Aorta (tissue), 5 donors: ENCODE measurements at places on chromosomes 11 and 22. TPM values are rescaled to one million over a fixed set of nuclear protein-coding genes. Genes with fewer than 3 reads are reported as not detected.

EFCAB6 gene
- total RNA-seq = 2.6 TPM

SOX6 gene
- total RNA-seq = 5.4 TPM

ZNF70 gene
- total RNA-seq = 14.0 TPM

USH1C gene
- not detected for total RNA-seq

OR56B4 gene
- not detected for total RNA-seq

KCNJ11 gene
- total RNA-seq = 1.3 TPM

FIBIN gene
- total RNA-seq = 80.9 TPM

A4GALT gene
- 62.1 TPM for total RNA-seq

SCGB2A2 gene
- not detected for total RNA-seq

GAL3ST1 gene
- 2.0 TPM for total RNA-seq

OR52B6 gene
- not detected for total RNA-seq

SLC22A9 gene
- total RNA-seq = not detected

BTBD18 gene
- total RNA-seq = not detected
